Breast epithelium (tissue), 4 donors: ENCODE measurements at places on chromosomes 4 and X.

GRCh38 chrX:2521927-2522386, 21.2 kb upstream of the DHRSX start:
- DNase-seq, result no peak

- DNase-seq, result no peak
Observed at GRCh38 chr4:91851456-91851855, 452.3 kb upstream of the GRID2 start.

GRCh38 chr4:73734530-73735001, 5.8 kb upstream of the CXCL8 start:
- DNase-seq, result no peak

- no peak for DNase-seq
Observed at GRCh38 chr4:172578712-172579111, 589.9 kb upstream of the GALNT7 start.

- DNase-seq, result no peak
Observed at GRCh38 chr4:85423431-85423830, 51.5 kb upstream of the ARHGAP24 start.

GRCh38 chr4:174523025-174523693, 871 bp upstream of the HPGD start:
- DNase-seq, result no peak

- DNase-seq, result no peak
Observed at GRCh38 chr4:184838249-184839074, 12.7 kb upstream of the ACSL1 start.

GRCh38 chrX:52138830-52139544, 45.7 kb upstream of the MAGED4 start:
- no peak for DNase-seq

- no peak for DNase-seq
Observed at GRCh38 chr4:92953462-92953861, 649.7 kb downstream of the GRID2 start.

DNA sequence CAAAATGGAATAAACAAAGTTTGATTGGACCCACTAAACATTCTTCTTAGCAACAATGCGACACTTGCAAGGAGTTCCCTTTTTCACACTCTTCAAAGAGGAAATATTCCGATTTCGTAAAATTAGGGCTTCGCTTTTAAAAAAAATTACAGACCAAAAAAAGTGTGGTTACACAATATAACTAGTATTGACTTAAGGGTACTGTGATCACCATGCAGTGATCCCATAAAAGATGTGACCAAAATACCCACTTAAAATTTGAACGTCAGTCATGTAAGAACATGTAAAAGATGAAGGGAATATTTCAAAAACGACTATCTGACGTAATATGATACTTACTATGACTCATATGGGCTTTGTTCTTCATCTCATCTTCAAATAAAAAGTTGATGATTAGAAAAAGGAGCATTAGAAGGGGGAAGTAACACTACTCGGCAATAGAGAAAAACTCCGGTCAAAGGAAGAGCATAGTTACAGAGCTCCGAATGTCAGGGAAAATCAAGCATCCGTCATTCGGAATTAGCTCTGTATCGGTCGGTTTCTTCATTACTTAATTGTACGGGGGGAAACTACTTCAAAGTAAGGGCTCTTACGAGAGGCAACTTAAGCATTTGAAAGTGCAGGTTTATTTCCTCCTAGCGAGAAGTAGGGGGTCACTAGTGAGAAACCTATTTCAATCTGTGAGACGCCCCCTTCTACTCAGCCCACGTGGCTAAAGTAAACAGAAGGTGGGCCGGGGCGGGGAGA, 1.3 kb upstream of the TET2 start:
- no peak for DNase-seq

GRCh38 chr4:10077076-10077475, 39.5 kb downstream of the WDR1 start:
- DNase-seq, result peak; percentile 48

DNA sequence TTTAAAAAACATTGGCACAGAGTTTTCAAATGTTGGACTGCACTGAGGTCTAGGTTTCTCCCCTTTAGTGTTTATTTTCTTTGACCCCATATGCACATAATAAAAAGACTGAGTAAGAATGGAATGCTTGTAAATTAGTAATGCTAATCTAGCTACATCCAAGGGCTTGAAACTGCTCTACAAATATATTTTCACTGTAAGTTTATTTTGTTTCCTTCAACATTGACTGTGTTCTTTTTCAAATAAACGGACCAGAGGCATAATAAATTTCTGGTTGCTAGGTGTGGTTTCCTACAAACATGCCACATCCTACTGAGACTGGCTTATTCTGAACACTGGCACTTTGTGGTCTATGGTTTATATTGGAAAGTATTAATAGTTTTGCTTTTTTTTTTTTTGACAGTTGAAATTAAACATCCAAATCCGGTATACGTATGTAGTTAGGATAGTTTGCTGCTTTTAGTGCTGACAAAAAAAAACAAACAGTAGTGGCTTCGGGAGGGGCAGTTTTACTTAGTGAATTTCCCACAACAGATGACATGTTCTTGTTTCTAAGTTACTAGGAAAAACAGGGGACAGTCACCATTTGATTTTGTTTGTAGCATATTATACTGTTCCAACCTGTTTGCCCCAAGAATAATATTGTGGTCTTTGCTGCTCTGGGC, 13.2 kb downstream of the CA5B start:
- DNase-seq, result no peak

DNA sequence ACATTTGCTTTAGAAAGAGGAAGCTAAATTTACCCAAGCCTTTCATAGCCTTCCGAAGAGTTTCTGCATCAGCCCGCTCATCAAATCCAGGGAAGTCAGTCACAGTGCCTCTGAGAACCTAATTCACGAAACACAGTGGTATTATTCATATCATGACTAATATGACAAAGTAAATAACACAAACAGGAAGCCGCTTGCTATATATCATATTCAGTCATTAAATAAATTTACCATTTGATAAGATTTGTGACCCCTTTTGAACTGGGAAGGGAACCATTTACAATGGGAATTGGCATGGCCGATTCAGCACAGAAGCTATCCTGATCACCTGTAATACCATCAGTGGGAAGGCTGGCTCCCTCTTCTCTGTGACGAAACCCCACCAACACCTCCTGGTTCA, 10.5 kb downstream of the ANXA5 start:
- DNase-seq, result no peak

GRCh38 chrX:153944140-153944799, at the start of gene RENBP:
Gene RENBP (minus strand): TSS chrX:153944643. CDS start chrX:153944610, 33 bp downstream.
- no peak for DNase-seq

DNA sequence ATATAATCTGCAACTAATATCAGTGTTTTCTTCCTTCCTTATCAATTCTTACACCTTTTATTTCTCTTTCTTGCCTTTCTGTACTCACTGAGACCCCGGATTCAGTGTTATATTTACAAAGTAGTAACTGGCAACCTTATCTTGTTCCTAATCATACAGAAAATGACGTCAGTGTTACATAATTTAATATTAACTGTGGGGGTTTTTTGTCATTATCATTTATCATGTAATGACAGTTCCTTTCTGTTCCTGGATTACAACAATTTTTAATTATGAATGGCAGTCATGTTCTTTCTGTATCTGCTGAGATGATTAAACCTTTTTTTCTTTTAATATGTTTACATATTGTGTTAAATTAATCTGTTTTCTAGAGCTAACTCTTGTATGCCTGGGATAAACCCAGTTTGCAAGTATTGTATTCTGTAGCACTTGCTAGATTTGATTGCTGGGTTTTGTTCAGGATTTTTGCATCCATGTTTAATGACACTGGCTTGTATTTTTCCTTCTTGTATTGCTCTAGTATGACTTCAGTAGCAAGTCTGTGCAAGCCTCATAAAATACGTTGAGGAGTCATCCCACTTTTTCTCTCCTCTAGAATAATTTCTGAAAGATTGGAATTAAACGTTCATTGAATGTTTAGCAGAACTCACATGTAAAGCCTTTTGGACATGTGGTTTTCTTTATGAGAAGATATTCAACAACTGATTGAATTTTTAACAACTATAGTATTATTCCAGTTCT, 10.4 kb upstream of the HSPA4L start:
- DNase-seq, result no peak

- no peak for DNase-seq
Observed at GRCh38 chr4:173145131-173145530, 23.5 kb upstream of the GALNT7 start.

DNA sequence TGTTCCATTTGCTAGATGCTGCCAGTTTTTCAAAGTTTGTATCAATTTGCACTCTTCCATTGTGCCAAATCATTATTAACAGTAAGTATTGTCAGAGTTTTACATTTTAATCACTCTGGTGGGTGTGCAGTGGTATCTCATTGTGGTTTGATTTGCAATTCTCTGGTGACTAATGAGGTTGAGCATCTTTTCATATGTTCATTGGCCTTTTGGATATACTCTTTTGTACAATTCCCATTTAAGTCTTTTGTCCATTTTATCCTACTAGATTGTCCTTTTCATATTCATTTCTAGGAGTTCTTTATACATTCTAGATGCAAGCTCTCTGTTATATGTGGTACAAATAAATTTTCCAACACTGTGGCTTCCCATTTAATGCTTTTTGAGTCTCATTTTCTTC, 17.4 kb upstream of the ARHGAP36 start:
- no peak for DNase-seq

DNA sequence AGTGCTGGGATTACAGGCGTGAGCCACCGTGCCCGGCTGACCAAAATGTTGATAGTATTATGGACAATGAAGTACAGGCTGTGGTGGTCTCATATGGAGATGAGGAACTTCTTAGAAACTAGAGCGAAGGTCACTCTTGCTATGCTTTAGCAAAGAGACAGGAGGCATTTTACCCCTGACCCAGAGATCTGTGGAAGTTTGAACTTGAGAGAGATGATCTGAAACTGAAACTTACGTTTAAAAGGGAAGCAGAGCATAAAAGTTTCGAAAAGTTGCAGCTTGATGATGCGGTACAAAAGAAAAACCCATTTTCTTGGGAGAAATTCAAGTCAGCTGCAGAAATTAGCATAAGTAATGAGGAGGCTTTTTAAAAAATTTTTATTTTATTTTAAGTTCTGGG, 8.5 kb upstream of the CTAG2 start:
- no peak for DNase-seq

- DNase-seq, result no peak
Observed at GRCh38 chr4:74968456-74969164, 35.7 kb downstream of the PARM1 start.

DNA sequence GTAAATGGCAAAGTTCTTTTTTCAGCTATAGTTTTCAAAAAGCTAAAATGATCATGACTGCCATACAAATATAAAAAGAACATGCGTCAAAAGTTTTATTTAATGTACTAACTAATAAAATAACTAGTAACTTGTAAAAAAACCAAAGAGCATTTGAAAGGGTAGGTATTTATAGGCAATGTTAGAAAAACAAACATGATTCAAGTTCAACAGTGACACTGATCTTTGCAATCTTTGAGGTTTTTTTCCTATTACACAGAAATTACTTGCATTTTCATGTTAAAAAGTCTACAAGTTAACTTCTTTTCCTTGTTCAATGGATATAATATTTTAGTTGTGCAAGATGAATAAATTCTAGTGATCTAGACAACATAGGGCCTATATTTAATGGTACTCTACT, 72.3 kb upstream of the GRID2 start:
- no peak for DNase-seq

DNA sequence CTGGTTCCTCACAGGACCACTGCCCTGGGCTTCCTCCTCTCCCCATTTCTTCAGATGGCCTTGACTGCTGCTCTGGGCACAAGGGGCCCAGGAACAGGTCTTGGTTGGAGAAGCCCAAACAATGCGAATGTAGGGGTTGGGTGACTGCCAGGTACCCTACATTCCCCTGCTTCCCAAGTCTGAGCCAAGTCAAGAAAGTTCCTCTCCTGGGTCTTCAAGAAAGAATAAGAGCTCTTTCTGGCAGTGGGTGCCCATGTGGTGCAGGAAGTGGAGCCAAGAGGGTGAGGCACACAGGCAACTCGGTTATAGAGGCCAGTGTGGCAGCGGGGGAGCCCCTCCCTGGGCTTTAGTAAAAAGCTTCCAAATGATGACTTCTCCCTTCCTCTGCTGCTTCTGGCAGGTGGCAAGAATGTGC, 2.7 kb downstream of the SLC34A2 start:
- DNase-seq, result no peak
